ENCODE measurements at places on chromosomes 6 and 20. TPM values are rescaled to one million over a fixed set of nuclear protein-coding genes. Genes with fewer than 3 reads are reported as not detected.

The CRISP2 gene
- not detected for polyA plus RNA-seq

The SLC26A8 gene
- polyA plus RNA-seq: 0.43 TPM

The TINAG gene
- polyA plus RNA-seq: not detected

The BPIFB1 gene
- 0.22 TPM for polyA plus RNA-seq

The SIRPD gene
- 0.27 TPM for polyA plus RNA-seq

The GABBR1 gene
- polyA plus RNA-seq: 35.0 TPM

The ADGRB3 gene
- polyA plus RNA-seq: 0.11 TPM

The ZSCAN26 gene
- 7.2 TPM for polyA plus RNA-seq

The NKAIN2 gene
- polyA plus RNA-seq: 0.07 TPM

The MICB gene
- polyA plus RNA-seq: 0.95 TPM

The TAAR1 gene
- polyA plus RNA-seq: not detected

The SCGN gene
- 0.77 TPM for polyA plus RNA-seq

The SLC22A2 gene
- polyA plus RNA-seq: 0.11 TPM

The CTCFL gene
- polyA plus RNA-seq: 0.11 TPM

The COL9A3 gene
- 2.9 TPM for polyA plus RNA-seq

The VGLL2 gene
- not detected for polyA plus RNA-seq

The PGC gene
- 263 TPM for polyA plus RNA-seq

The TSBP1 gene
- not detected for polyA plus RNA-seq

The SLC17A1 gene
- not detected for polyA plus RNA-seq

The UBD gene
- 2.4 TPM for polyA plus RNA-seq

The GGTLC1 gene
- 0.39 TPM for polyA plus RNA-seq

The RARS2 gene
- polyA plus RNA-seq: 23.3 TPM

The TRAPPC3L gene
- 0.02 TPM for polyA plus RNA-seq

The KIAA1755 gene
- 0.47 TPM for polyA plus RNA-seq

The HACE1 gene
- polyA plus RNA-seq: 8.1 TPM

The PRSS35 gene
- 0.29 TPM for polyA plus RNA-seq

The PAX1 gene
- polyA plus RNA-seq: not detected

The FOXC1 gene
- polyA plus RNA-seq: 0.64 TPM

The B3GAT2 gene
- 0.09 TPM for polyA plus RNA-seq

The LTB gene
- 1.9 TPM for polyA plus RNA-seq

The KCNK5 gene
- 1.0 TPM for polyA plus RNA-seq

The BTN1A1 gene
- not detected for polyA plus RNA-seq

The MPC1 gene
- 37.3 TPM for polyA plus RNA-seq
